Glutamatergic neuron (in vitro differentiated cells): ENCODE measurements at places on chromosomes 4 and X. TPM values are rescaled to one million over a fixed set of nuclear protein-coding genes. Genes with fewer than 3 reads are reported as not detected.

Gene MAGED4
- total RNA-seq, result 192 TPM

Gene SPANXC
- total RNA-seq, result not detected

DNA sequence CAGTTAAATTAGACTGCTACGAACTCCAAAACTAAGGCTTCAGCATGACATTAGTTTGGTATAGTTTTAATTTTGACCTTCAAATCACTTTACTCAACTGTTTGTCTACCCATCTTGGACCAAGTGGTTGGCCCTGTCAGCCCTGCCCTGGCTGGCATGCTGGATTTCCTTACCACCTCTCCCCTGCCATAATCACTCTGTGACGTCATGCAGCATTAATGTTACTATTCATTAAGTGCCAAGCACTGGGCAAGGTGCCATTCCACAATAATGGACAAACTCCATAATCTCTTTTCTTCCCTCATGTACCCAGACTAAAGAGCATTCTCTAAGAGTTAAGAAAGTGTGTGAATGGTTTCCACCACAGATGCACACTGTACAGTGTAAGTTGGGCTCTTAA, 277.0 kb upstream of the INTU start:
- H3K36me3 ChIP-seq, result no peaks in the 10 kb centered on the region
- DNase-seq, result no peak
- no peak overlapping the region for H3K27ac ChIP-seq
- no peak overlapping the region for H3K4me3 ChIP-seq
- no peaks in the 10 kb centered on the region for H3K4me1 ChIP-seq

DNA sequence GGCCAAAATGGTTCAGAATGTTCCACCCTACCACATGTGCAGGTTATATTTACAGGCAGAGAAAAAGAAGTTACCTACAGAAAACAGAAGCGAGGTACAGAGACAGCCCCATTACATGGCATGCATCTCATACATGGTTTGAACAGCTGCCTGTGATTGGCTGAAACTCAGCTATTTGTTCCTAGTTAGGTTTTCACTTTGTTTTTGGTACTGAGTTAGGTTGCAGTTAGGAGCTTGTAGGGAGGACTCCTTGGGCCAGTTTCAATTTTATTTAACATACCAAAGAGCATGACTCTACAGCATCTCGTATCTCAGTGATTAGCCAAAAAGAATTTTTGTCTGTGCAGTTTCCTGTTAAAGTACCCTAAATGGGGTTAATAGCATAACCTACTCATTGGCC, 392.0 kb downstream of the MAPK10 start:
- no peak for DNase-seq
- H3K27me3 ChIP-seq, result no peaks in the 10 kb centered on the region
- H3K27ac ChIP-seq, result no peak overlapping the region

DNA sequence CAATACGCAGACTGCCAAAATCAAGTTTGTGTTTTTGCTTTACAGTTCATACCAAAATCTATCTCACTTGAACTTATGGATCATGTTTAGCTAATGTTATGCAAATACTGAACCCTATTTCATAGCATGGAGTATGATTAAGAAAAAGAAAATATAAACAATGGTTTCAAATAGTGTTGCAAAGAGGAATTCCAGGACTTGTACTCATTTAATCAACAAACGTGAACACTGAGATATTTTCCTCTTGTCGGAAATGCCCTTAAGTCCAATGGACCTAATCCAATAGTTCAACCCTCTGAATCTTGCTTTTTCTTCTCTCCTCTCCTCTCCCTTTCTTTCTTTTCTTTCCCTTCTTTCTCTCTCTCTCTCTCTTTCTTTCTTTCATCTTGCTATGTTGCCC, 30.8 kb downstream of the RASL11B start:
- H3K4me1 ChIP-seq, result no peaks in the 10 kb centered on the region
- no peaks in the 10 kb centered on the region for H3K27me3 ChIP-seq
- H3K27ac ChIP-seq, result no peak overlapping the region
- H3K4me3 ChIP-seq, result no peak overlapping the region
- H3K36me3 ChIP-seq, result no peaks in the 10 kb centered on the region

- H3K4me1 ChIP-seq, result no peaks in the 10 kb centered on the region
- no peaks in the 10 kb centered on the region for H3K27me3 ChIP-seq
- no peak overlapping the region for H3K27ac ChIP-seq
- no peak overlapping the region for H3K4me3 ChIP-seq
Measured at GRCh38 chrX:115047181-115047580, 29.8 kb upstream of the IL13RA2 start.
